Stimulated activated memory B cell treated with anti-CD40 and anti-IgM and Interleukin-4, amounts not matched to agents 10 μg/mL and 1 μg/mL and 100 μg/mL, for 72 hours (primary cell): ENCODE measurements at places on chromosomes 7 and 10.
A peak's percentile ranks its signal among the peaks of the same experiment; 100 is the strongest.

DNA sequence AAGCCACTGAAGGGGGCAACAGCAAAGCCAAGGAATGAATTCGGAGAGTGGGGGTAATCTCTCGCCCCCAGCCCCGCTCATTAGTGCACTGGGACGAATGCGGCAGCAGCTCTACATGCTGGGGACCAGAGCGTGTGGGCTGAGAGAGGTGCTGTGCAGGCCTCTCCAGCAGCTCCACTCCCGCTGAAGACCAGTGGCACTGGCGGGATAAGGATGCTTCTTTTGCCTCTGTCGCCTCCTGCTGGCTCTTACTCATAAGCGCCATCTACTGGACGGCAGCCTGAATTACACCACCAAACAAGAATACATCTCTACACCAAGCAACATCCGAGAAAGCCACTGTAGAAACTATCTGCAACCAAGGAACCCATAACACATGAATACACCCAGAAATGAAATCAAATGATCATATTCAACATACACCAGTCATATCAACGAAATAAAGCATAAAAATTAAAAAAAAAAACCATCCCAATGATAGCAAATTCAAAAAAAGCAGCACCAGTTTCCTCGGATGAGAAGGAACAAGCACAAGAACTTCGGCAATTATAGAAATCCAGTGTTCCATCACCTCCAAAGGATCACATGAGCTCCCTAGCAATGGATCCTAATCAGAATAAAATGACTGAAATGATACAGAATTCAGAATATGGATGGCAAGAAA, 79.0 kb upstream of the TMEM168 start:
- peak; percentile 43 for ATAC-seq

- peak; percentile 22 for ATAC-seq
These were observed 58.9 kb downstream of the TMEM270 start for GRCh38 chr7:73919694-73920375.

GRCh38 chr7:107190090-107190489, 21.3 kb downstream of the HBP1 start:
- no peak for ATAC-seq

- ATAC-seq = peak; percentile 80
These were observed 8.2 kb downstream of the MAT1A start for GRCh38 chr10:80281292-80281691.

DNA sequence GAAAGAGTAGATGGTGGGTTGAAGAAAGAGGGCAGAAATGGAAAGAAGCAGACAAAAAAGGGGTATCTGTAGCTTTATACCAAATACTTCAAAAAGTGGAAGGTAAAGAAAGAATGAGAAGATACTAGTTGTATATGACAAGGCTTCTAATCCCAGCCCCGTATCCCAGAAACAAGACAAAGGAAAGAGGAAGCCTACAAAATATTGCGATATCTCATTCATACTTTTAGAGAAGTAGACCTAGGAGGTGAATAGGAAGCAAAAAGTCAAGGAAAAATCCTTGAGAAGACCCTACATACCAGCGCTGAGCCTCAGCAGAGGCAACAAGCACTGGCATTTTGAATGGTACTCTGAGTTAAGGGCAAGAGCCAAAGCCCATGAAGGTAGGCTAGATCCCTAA, 26.6 kb downstream of the PHTF2 start:
- ATAC-seq = no peak

GRCh38 chr10:29613791-29614190, 21.0 kb downstream of the SVIL start:
- ATAC-seq = no peak

- no peak for ATAC-seq
These were observed 57.0 kb downstream of the SHTN1 start for GRCh38 chr10:116947841-116948529.

- ATAC-seq = no peak
These were observed 84.9 kb downstream of the TCERG1L start for GRCh38 chr10:131226446-131227162.

- no peak for ATAC-seq
These were observed 85.1 kb downstream of the ADCYAP1R1 start for GRCh38 chr7:31137234-31137633.

GRCh38 chr7:131057015-131057793, 270.5 kb upstream of the MKLN1 start:
- ATAC-seq = peak; percentile 62

DNA sequence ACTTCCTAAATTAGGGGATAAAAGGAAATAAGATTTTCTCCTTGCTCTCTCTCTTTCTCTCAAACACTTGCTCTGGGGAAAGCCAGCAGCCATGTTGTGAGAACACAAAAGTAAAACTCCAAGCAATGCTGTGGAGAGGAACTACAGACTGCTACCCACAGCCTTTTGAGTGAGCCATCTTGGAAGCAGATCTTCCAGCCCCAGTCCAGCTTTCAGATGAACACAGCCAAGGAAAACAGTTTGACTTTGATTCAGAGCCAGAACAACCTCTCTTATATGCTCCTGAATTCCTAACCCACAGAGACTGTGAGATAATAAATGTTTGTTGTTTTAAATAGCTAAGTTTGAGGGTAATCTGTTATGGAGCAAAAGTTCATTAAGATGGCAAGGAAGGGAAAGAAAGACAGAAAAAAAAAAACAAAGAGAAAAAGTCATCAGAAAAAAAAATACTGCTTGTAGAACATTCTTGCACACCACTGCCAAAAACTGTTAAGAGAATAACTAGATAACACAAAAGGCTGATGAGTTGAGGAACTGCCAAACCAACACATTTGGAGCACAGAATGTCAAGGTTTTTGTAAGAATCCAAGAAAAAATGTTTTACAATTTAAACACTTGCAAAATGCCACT, 20.9 kb upstream of the PRKAR2B start:
- no peak for ATAC-seq

GRCh38 chr10:5812283-5813090, 747 bp downstream of the GDI2 start:
- ATAC-seq = peak; percentile 59

DNA sequence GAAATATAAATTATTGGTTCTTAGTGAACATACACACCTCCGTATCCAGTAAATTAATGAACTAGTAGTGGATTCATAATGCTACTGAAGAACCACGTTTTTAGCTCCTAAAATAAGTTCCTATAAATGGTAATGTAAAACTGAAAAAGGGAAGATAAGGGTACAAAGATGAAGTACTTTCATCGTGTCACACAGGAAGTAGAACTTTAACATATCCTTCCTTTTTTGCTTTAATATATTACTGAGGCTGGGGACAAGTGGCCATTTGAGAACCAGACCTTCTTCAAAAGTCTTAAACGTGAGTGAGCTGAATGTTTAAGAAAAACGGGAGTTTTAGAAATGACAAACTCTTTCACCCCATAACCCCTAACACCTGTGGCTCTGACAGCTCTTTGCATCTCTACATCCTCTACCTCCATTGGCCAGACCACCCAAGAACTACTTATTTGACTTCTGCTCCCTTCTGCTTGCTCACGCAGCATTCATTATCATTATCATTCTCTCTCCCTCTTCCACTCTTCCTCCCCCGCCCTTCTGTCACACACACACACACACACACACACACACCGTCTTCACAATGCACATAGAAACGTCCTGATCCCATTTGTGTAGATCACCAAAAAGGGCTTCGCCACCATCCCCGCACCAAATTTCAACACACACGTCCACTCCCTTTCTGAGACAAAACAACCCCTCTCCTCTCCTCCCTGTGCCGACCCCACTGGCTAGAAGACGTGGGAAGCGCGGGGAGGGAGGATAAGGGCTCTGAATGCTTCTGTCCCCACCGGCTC, 677 bp downstream of the SKAP2 start:
- peak; percentile 49 for ATAC-seq

DNA sequence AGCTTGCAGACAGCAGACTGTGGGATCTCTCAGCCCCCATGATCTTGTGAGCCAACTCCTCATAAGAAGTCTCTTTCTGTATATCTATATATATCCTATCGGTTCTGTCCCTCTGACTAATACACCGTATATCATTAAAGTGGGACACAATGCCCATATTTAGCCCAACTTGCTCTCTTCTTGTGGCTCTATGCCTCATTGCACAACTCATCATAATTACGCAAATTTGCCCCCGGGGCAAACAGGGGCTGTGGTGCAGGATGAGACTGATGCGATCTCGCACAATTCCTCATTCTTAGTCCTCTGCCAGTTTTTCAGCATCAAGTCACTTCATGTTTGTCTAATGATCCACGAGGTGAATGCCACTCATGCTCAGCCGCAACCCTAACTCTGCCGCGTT, 183.2 kb downstream of the PRPF18 start:
- ATAC-seq = peak; percentile 48

- no peak for ATAC-seq
These were observed 622 bp upstream of the P4HA1 start for GRCh38 chr10:73097305-73097670.

DNA sequence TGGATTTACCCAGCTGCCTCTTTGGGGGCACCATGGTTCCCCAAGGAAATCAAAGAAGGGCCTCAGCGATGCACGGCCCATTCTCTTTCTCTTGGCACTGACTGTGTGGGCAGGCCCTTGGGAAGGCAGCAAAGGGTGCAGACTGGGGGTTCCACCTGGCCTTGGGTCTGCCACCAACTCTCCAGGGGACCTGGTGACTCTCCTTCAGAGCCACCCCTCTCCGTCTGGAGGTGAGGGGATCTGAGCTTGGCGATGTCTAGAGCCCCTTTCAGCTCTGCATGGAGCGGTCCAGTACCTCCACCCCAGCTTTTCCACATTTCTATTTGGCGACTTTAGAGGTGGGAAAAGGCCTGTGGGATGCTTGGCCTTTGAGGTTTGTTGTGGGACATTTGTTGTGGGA, 69.1 kb downstream of the C10orf120 start:
- ATAC-seq = no peak
